ENCODE measurements at places on chromosomes 3 and 15.

DNA sequence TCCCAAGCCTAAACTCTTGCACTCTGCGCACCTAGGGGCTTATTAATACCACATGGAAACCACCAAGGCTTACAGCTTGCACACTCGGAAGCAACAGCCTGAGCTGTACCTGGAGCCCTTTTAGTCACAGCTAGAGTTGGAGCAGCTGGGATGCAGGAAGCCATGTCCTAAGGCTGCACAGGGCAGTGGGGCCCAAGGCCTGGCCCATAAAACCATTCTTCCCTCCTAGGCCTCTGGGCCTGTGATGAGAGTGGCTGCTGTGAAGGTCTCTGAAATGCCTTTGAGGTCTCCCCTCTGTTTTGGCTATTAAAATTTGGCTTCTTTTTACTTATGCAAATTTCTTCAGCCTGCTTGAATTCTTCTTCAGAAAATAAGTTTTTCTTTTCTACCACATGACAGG, 383.9 kb upstream of the UBE2E2 start:
- no peak for DNase-seq

GRCh38 chr15:42493679-42494078, 1.8 kb upstream of the SNAP23 start:
- no peak for DNase-seq

DNA sequence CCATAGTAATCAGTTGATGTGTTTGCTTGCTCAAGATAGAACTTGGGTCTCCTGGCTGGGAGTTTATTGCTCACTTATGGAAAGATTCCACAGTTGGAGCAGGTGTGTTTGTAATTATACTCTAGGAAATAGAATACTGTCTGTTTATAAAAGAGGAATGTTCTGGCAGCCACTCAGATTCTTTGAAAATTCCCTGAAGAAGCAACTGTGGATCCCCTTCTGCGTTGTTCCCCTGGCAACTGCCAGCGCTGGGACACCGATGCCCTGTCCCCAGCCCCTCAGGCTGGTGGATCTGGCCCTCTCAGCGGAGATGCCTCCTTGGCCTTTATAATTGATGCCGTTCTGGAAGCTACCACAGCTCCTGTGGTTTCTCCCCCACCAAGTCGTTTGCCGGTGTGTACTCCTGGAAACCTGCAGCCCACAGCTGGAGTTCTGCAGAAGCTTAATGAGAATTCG, 225.9 kb downstream of the ITPR1 start:
- no peak for DNase-seq

- DNase-seq = no peak
These were observed 288.5 kb downstream of the VGLL3 start for GRCh38 chr3:86702381-86702958.

- no peak for DNase-seq
These were observed 3.2 kb upstream of the ADAM10 start for GRCh38 chr15:58752716-58753115.

- no peak for DNase-seq
These were observed 452.8 kb downstream of the FOXP1 start for GRCh38 chr3:71130471-71131374.

DNA sequence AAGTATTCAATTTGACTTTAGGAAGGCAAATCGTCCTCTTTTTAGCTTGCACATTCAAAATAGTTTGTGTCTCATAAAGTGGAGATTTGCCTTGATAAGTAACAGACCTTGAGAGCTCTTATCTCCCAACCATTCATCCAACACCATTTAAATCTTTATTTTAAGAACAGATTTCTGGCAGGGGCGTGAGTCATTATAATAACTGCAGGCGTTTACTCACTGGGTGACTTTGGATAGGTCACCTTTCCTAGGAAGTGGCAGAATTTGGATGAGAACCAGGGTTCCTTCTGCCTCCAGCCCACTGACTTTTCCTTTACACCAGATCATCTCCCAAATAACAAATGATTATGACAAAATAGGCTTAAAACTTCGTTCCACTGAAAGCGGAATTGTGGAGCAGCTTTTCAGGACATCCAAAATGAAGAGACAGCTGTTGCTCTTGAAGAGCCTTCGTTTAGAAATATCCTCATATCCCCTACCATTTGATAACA, 5.0 kb downstream of the LMCD1 start:
- DNase-seq = no peak

DNA sequence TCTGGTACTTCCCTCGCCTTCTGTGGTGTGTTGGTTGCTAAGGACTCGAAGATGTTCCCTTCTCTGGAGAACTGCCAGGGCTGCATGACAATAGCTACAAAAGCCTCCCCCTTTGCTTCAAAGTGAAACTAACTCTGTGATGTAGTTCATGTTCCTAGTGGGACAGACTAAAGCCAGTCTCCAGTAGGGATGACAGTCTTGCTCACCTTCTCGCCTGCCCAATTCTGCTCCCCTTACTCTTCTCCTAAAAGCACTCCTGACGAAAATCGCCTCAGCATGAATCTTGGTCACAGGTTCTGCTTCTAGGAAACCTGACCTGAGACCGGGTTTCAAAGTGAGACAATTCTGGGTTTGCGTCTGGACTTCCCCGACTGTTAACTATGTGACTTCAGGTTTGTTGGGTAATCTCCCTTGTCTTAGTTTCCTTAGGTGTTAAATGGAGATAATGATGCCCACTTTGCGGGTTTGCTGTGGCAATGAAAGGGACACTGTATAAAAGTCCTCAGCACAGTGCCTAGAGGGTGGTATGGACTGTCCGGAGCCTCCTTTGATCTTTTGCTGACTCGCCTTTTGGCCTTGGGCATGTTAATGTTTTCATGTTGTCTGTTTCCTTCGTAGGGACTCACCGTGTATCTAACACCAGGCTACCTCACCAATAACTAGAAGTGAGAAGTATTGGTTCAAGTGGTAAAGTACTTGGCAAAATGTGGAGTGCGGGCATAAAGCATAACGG, 24.9 kb upstream of the THRB start:
- no peak for DNase-seq

DNA sequence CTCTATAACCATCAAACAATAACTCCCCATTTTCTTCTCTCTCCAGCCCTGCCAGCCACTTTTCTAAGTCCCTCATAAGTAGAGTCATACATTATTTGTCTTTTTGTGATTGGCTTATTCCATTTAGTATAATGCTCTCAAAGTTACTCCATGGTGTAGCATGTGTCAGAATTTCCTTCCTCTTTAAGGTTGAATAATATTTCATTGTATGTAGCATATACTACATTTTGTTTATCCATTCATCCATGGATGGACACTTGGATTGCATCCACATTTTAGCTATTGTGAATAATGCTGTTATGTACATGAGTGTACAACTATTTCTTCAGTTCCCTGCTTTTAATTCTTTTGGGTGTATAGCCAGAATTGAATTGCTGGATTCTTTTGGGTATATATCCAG, 138.4 kb downstream of the ATG7 start:
- DNase-seq = no peak

DNA sequence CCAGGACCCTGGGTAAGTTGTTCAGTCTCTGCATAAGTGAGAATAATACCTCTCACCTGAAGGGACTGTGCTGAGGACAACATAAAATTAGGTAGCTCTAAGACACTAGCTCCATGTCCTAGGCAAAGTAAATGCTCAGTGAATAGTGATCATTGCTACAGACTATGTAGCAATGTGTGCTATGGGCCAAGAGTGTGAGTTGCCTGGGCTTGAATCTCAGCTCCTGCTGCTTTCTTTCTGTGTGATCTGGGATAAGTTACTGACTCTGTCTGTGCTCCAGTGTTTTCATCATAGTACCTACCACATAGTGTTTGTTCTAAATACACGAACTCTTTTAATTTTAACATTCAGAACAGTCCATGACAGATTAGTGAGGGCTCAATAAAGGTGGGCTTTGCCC, 81.1 kb upstream of the MFGE8 start:
- no peak for DNase-seq

DNA sequence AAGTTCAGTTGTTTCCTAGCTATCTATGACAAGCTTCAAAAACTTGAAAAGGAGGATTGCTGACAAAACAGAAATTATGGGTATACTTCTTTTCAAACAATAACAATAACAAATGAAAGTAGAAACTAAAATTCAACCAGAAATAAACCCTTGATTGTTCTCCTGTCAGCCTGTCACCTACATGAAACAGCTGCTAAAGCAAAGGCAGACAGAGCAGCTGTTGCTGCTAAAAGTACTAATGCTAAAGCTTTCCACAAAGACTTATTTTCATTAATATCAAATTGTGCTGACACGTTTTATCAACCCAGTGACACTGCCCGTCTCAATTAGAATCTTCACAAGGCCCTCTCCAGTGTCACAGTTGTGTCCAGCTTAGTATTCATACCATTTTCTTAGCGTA, 533.2 kb upstream of the GBE1 start:
- no peak for DNase-seq

DNA sequence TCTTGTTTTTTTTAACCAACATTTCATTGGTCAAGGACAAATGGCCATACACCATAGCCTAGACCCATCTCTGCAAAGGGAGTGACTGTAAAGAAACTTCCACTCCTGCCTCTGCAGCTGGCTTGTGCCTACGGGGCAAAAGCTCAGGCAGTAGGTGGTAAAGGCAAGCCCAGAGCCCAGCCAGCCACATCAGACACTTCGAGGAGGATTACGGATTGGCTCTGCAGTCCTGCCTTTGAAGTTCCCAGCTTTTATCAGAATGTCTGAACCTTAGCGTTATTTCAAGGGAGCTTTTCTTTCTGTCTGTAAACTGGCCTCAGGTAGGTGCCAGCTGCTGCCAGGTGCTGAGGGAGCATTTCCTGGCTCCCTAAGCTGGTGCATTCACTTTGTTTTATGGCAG, 15.6 kb downstream of the ZNF710 start:
- DNase-seq = no peak

DNA sequence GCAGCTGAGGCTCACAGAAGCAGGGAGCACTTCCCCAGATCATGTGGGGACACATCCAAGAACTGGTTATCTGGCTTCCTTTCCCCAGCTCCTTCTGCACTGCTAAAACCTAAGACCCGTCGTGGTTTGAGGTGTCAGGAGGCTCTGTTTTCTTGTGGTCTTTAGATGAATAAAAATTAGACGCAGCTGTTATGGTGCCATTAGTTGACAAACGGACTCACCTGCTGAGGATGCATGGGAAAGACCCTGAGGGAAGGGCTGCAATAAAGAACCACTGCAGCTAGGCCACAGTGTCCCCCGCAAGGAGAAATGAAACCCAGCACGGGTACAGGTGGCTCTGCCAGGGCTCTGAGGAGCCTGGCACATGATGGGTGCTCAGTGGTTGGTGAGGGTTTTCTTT, 99.4 kb downstream of the IQSEC1 start:
- no peak for DNase-seq

DNA sequence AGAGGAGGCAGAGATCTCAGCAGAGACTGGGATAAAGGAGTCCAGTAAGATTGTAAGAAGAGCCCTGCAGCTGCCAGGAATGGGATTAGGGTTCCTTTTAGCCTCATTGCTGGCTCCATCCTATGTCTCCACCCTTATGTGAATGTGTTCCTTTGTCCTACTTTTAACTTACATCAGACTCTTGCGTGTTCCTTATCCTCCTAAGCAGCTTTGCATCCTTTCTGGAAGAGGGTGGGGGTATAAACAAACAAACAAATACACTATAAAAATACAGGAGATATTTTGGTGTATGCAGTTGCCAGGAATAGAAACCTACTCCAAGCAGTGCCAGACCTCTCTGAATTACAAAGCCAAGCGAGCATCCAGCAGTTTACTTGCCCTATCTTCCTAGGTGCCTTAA, 194.7 kb downstream of the ADAMTS9 start:
- no peak for DNase-seq
